ENCODE measurements at places on chromosomes 1 and 21.
A peak's percentile ranks its signal among the peaks of the same experiment; 100 is the strongest.

DNA sequence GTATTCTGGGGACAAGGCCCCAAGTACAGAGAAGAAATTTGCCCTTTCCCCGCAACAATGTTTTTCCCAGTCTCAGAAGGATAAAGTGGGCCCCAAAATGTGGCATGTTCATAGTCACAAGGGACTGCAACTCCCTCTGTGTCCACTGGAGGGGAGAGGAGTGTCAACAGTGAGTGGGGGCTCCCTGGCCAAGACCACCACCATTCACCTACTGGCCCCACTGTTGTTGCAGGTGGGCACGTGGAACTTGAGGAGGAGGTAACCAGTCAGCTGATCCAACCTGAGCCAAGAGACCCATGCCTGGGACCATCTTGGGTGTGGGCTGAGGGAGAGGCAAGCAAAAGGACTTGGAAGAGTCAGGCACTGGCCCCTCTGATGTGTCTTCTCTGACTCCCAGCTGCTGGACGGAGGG lies 777 bp downstream of the NUDT17 start:
- peak overlapping the region; percentile 61 for H3K4me3 ChIP-seq
- peak; percentile 74 for DNase-seq
- no peaks in the 10 kb centered on the region for H3K27me3 ChIP-seq
- H3K4me1 ChIP-seq = peaks cover 8% of the 10 kb centered on the region

GRCh38 chr1:236421022-236421421 lies 26.9 kb downstream of the EDARADD start:
- no peak for DNase-seq
- no peaks in the 10 kb centered on the region for H3K27me3 ChIP-seq
- H3K4me1 ChIP-seq = no peaks in the 10 kb centered on the region
- no peak overlapping the region for H3K4me3 ChIP-seq
- no peaks in the 10 kb centered on the region for H3K36me3 ChIP-seq
- no peak overlapping the region for H3K27ac ChIP-seq

GRCh38 chr1:73106931-73107330 lies 824.6 kb upstream of the NEGR1 start:
- no peak overlapping the region for H3K4me3 ChIP-seq
- no peak for DNase-seq
- no peak overlapping the region for H3K27ac ChIP-seq
- H3K36me3 ChIP-seq = no peaks in the 10 kb centered on the region
- no peaks in the 10 kb centered on the region for H3K27me3 ChIP-seq

DNA sequence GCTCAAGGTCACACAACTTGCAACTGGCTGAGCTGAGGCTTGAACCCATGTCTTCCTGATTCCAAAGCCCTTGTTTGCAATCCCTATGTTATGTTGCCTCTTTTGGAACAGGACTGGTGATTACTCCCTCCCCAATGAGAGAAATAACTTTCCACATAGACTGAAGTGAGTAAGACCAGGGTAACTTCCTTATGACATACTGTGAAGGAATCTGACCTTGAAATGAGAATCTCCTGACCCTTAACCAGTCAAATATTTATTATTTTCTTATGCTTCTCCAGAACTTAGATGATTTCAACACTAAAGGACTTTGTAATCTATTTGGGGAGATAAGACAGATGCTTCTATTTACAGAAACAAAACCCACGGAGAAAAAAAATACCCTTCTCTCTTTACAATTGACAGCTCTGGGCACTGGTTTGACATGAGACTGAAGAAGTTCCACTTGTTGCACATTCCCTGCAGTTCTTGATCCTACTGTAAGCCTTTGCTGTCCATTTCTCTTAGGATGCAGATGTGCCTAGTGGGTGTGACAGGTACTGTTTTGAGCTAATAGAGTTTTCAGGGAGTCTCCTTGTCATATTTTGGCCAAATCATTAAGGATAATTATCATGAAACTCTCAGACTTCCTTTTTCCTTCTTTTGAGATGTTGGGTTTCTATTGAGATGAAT lies 3.9 kb upstream of the RPTN start:
- no peaks in the 10 kb centered on the region for H3K4me1 ChIP-seq
- no peak for DNase-seq
- H3K27ac ChIP-seq = no peak overlapping the region
- no peaks in the 10 kb centered on the region for H3K27me3 ChIP-seq
- H3K36me3 ChIP-seq = no peaks in the 10 kb centered on the region

DNA sequence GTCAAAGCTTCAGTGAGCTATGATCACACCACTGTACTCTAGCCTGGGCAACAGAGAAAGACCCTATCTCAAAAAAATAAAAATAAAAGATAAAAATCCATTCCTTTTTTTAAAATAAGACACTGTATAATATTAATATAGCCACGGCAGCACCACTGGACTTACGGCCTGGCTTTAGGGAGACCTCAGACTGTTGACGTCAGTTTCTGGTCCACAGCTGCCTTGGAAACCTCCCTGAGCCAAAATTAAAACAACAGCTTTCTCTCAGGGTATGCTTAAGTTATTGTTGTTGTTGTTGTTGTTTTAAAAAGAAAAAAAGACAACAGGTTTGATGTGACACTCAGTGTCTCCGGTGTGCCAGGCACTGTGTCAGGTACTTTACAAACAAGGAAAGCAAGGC lies 42.0 kb downstream of the CAPZB start:
- no peaks in the 10 kb centered on the region for H3K27me3 ChIP-seq
- H3K4me1 ChIP-seq = peaks cover 9% of the 10 kb centered on the region
- DNase-seq = no peak
- no peaks in the 10 kb centered on the region for H3K36me3 ChIP-seq
- H3K4me3 ChIP-seq = no peak overlapping the region

DNA sequence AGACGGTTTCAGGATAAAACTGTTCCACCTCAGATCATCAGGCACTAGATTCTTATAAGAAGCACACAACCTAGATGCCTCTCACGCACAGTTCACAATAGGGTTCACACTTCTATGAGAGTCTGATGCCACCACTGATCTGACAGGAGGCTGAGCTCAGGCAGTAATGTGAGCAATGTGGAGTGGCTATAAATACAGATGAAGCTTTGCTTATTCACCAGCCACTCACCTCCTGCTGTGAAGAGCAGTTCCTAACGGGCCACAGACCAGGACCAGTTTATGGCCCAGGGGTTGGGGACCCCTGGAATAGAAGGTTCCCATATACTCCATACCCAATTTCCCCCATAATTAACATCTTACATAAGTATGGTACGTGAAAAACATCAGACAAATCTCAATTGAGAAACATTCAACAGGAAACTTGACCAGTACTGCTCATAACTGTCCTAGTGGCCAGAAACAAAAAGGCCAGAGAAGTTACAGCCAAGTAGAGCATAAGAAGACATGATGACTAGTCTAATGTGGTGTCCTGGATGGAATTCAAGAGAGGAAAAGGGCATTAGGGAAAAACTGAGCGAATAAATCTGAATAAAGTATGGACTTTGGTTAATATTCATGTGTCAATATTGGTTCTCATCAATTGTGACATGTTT lies 24.7 kb upstream of the IGSF5 start:
- H3K27ac ChIP-seq = no peak overlapping the region
- no peaks in the 10 kb centered on the region for H3K4me1 ChIP-seq
- H3K36me3 ChIP-seq = no peaks in the 10 kb centered on the region
- no peak for DNase-seq

DNA sequence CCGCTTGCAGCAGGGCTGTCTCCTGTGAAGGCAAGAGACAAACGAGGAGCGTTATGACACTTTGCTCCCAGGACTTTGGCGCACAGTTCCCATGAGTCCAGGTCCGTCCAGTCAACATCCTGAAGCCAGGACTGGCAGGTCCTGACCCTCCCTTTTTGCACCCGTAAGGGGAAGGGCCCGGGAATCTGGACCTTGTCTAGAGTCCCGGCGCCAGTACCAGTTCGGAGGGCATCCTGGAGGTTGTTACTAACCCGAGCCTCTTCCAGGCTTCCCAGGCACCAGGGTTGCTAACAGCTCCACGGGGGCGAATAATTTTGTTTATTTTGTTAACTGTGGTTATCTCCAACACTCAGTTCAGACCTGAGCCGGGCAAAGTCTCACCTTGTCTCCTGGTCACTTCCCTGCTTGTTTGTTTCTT lies 682 bp upstream of the RWDD3 start:
- H3K4me1 ChIP-seq = no peaks in the 10 kb centered on the region
- H3K4me3 ChIP-seq = peak overlapping the region; percentile 93
- no peaks in the 10 kb centered on the region for H3K36me3 ChIP-seq
- H3K27ac ChIP-seq = no peak overlapping the region
- DNase-seq = no peak

DNA sequence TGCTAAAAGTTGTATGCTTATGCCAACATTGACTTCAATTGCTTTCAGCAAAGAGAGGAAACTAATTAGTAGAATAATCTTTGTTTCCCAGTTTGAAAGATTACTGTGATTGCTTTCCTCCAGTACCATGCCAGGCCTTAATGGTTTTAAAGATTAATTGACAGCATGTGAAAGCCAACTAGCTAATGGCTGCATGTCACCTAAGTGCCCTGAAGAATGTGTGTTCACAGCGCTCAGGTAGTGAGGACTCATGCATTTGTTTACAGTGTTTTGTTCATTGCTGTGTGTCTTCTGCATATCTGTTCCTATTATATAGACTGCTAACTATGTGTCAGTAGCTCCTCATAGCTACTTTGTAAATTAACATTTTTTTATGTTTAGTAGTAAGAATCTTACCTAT lies 335.6 kb downstream of the LRRIQ3 start:
- H3K36me3 ChIP-seq = no peaks in the 10 kb centered on the region
- no peaks in the 10 kb centered on the region for H3K4me1 ChIP-seq
- no peak overlapping the region for H3K4me3 ChIP-seq
- H3K27ac ChIP-seq = no peak overlapping the region
- H3K27me3 ChIP-seq = no peaks in the 10 kb centered on the region

DNA sequence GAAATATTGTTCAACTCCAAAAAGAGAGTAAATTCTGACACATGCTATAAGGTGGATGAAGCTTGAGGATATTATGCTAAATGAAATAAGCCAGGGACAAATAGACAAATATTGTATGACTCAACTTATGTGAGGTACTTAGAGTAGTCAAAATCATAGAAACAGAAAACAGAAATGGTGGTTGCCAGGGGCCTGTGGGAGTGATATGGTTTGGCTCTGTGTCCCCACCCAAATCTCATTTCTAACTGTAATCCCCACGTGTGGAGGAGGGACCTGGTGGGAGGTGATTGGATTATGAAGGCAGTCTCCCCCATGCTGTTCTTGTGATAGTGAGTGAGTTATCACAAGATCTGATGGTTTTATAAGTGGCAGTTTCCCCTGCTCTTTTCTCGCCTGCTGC lies 24.7 kb upstream of the DISP1 start:
- no peak for DNase-seq
- H3K4me3 ChIP-seq = no peak overlapping the region
- no peak overlapping the region for H3K27ac ChIP-seq
- no peaks in the 10 kb centered on the region for H3K27me3 ChIP-seq
- no peaks in the 10 kb centered on the region for H3K36me3 ChIP-seq
- no peaks in the 10 kb centered on the region for H3K4me1 ChIP-seq

DNA sequence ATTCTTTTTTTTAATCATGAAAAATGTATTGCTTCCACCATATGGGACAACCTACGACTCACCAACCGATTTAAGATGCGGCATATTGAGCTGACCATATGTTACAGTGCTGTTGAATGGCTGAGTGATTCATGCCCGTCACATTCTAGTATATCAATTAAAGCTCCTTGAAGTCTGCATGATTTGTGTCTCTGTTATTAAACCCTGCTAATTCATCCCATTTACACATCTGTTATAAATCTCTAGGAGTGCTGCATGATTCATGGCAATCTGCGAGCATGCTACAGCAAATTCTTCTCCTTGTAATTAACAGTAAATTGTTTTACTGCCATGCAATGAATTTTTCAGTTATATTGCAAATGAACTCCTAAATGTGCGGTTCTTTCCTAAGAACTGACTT lies 239.8 kb downstream of the USH2A start:
- H3K4me3 ChIP-seq = no peak overlapping the region
- H3K27ac ChIP-seq = no peak overlapping the region
- H3K36me3 ChIP-seq = no peaks in the 10 kb centered on the region
- peaks cover 7% of the 10 kb centered on the region for H3K4me1 ChIP-seq

- no peak for DNase-seq
- no peaks in the 10 kb centered on the region for H3K27me3 ChIP-seq
- H3K27ac ChIP-seq = no peak overlapping the region
- no peaks in the 10 kb centered on the region for H3K4me1 ChIP-seq
- H3K4me3 ChIP-seq = no peak overlapping the region
These were observed 32.1 kb upstream of the APOBEC4 start for GRCh38 chr1:183685112-183685713.

GRCh38 chr1:44405031-44405797 lies at the start of gene RNF220:
TSS of gene RNF220 (plus strand) at chr1:44405255.
- H3K27me3 ChIP-seq = peaks cover 17% of the 10 kb centered on the region
- peaks cover 4% of the 10 kb centered on the region for H3K4me1 ChIP-seq
- DNase-seq = peak; percentile 80
- no peaks in the 10 kb centered on the region for H3K36me3 ChIP-seq

- DNase-seq = no peak
- no peaks in the 10 kb centered on the region for H3K36me3 ChIP-seq
- no peak overlapping the region for H3K4me3 ChIP-seq
- no peaks in the 10 kb centered on the region for H3K4me1 ChIP-seq
- H3K27me3 ChIP-seq = no peaks in the 10 kb centered on the region
- H3K27ac ChIP-seq = no peak overlapping the region
These were observed 438.9 kb upstream of the ZP4 start for GRCh38 chr1:238329671-238330070.

DNA sequence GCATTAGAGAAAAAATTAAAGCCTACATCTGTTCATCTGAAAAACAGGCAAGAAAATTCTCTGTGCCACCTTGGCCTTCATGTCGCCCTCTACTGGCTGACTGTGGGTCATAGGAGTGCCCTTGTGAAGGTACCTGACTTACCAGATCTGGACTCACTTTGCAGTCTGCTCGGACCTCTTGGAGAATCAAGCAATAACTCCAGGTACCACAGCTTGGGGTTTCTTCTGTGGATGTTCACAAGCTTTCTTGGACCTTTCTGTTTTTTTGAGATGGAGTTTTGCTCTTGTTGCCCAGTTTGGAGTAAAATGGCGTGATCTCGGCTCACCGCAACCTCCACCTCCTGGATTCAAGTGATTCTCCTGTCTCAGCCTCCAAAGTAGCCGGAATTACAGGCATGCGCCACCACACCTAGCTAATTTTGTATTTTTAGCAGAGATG lies 2.4 kb upstream of the PRAMEF18 start:
- no peaks in the 10 kb centered on the region for H3K4me1 ChIP-seq
- no peak for DNase-seq
- no peaks in the 10 kb centered on the region for H3K36me3 ChIP-seq
- no peak overlapping the region for H3K27ac ChIP-seq
- no peaks in the 10 kb centered on the region for H3K27me3 ChIP-seq

- no peaks in the 10 kb centered on the region for H3K27me3 ChIP-seq
- DNase-seq = no peak
- H3K4me1 ChIP-seq = no peaks in the 10 kb centered on the region
These were observed 11.5 kb downstream of the AZIN2 start for GRCh38 chr1:33092438-33092837.

- H3K27ac ChIP-seq = no peak overlapping the region
- no peaks in the 10 kb centered on the region for H3K36me3 ChIP-seq
- H3K27me3 ChIP-seq = no peaks in the 10 kb centered on the region
- DNase-seq = no peak
- H3K4me1 ChIP-seq = no peaks in the 10 kb centered on the region
- H3K4me3 ChIP-seq = no peak overlapping the region
These were observed 500.5 kb downstream of the SETD4 start for GRCh38 chr21:35559829-35560225.

- no peak for DNase-seq
- H3K27me3 ChIP-seq = no peaks in the 10 kb centered on the region
- no peaks in the 10 kb centered on the region for H3K36me3 ChIP-seq
These were observed 74.8 kb upstream of the TINAGL1 start for GRCh38 chr1:31501505-31501904.

Measured in H1 (cell line).